ENCODE measurements at places on chromosomes 5 and 9.
A peak's percentile ranks its signal among the peaks of the same experiment; 100 is the strongest.

GRCh38 chr9:101381833-101382342 lies 2.9 kb downstream of the BAAT start:
- no peak for DNase-seq

DNA sequence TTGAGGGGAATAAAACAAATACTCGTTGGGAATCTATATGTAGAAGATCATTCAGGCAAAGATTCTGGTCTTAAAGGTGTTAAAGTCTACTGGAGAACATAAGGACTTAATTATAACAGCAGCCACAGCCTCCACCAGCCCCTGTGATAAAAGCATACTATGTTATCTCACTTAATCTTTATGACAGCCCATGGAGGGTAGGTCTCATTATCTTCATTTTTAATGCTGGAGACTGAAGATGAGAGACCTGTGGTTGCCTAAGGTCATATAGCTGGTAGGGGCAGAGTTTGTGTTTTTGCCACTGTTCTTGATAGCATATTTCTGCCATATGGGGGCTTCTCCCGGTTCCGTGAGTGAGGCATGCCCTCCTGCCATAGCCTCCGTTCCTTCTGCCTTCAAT lies 88.7 kb downstream of the TRIO start:
- DNase-seq: no peak

- DNase-seq: no peak
Measured at GRCh38 chr9:5873439-5873838, 17.2 kb upstream of the MLANA start.

- DNase-seq: no peak
Measured at GRCh38 chr9:115930472-115930871, 223.1 kb upstream of the PAPPA start.

- no peak for DNase-seq
Measured at GRCh38 chr5:60959156-60959555, 14.2 kb downstream of the NDUFAF2 start.

- DNase-seq: no peak
Measured at GRCh38 chr9:131624636-131625507, 79.5 kb downstream of the PRRT1B start.

DNA sequence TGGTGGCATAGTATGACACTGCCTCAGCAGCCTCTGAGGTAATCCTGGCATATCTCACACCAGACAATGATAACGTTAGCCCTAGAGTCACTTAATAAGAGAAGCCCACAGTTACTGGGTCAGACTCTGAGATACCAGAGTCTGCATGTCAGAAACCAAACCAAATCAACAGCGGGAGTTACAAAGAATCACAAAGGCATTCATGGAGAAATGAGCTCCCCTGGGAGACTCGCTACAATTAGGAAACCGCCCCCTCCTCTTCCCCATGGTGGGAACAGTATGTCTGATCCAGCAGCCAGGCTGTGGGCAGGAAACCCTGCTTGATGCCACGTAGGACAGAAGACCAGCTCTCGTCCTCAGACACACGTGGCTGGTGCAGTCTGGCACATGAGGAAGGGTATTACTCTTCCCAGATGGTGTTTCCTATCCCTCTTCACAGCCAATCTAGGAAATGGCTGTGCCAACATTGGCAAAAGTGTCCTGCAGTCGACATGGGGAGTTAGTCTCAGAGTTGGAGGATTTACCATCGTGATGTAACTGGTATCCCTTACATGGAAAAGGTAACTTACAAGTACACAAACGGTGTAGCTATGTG lies 485.4 kb downstream of the ZNF608 start:
- no peak for DNase-seq

DNA sequence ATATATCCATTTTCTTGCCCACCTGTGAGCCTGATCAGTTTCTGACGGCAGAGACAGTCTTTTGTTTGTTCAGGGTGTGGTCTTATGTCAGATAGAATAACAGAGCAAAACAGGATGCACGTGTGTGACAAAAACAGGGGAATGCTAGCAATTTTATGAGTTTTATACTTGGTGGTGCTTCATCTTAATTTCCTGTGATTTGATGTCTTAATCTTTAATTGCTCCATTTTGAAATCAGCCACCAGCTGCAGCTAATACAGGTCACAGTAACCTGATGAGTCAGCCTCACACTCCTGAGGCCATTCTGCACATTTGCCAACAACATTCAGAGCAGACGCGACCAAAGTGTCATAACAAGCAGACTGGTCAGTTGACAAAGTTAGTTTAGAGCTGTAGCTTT lies 42.3 kb upstream of the JMY start:
- DNase-seq: no peak

DNA sequence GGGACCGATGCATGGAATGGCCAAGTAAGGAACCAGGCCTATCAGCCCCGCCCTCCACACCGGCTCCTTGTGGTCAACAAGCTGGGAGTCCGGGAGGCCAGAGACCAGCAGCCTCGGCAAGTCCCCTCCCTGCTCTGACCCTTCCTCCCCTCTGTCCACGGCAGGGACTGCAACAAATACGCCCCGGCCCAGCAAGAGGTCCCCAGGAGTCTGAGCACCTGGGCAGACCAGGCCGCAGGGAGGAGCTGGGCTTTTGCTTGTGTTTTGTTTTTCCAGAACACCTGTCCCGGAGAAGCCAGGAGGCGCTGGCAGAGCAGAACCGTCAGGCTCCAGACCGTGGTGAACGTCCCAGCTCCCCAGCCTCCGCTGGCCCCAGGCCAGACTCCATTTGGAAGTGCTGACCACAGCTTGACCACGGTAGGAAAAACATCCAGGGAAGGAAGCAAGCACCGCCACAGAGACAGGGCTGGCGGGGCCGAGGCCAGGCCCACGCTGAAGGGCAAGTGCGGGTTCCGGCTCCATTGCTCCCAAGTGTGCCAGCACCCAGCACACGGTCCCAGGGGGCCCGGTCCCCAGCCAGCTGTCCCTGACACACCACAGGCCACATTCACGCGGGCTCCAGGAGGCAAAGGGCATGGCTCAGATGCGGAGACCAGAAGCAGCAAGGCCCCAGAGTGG lies 56.7 kb downstream of the VAV2 start:
- DNase-seq: no peak

DNA sequence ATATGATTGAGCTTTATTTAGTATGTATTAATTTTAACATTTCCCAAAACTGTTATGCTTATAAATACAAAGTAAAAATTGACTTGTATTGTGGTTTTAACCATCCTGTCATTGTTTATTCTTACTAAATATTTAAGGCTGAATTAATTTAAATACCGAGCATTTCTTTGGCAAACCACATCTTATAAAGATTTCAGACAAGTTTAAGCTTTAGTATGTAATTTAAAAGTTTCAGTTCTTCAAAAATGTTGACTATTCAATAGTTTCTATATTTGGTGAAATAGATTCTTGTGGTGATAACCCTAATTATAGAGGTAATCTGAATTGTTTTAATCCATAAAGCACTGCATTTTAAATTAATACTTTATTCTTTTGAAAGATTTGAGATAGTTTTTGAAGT lies 65.5 kb downstream of the CCNH start:
- DNase-seq: no peak

- DNase-seq: no peak
Measured at GRCh38 chr5:109479260-109479860, 69.6 kb upstream of the PJA2 start.

GRCh38 chr5:83714810-83715209 lies 5.8 kb downstream of the HAPLN1 start:
- DNase-seq: no peak

- DNase-seq: no peak
Measured at GRCh38 chr5:142935014-142935413, 164.8 kb downstream of the ARHGAP26 start.

DNA sequence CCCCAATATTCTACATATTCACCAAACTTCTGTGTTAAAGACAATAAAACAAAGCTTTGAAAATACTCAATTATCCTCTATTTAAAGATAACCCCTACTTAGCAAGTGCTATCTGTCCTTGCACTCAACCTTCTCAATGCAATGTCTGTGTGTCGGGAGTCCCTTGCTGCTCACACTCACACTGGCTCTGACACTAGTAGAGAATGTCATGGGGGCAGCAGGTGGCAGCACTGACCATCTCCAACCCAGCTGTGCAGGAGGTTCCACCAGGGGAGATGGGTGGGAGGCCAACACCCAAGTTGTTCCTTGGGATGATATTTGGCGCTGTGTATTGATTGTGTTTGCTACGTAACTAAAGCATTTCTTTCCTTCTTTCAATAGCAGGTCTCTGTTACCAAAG lies 59.4 kb upstream of the SIMC1 start:
- DNase-seq: no peak

- DNase-seq: no peak
Measured at GRCh38 chr9:98726735-98727134, 18.0 kb upstream of the GABBR2 start.

- no peak for DNase-seq
Measured at GRCh38 chr5:59348189-59348588, 545.3 kb downstream of the PDE4D start.

GRCh38 chr5:50745221-50745910 lies 78.9 kb downstream of the PARP8 start:
- no peak for DNase-seq

DNA sequence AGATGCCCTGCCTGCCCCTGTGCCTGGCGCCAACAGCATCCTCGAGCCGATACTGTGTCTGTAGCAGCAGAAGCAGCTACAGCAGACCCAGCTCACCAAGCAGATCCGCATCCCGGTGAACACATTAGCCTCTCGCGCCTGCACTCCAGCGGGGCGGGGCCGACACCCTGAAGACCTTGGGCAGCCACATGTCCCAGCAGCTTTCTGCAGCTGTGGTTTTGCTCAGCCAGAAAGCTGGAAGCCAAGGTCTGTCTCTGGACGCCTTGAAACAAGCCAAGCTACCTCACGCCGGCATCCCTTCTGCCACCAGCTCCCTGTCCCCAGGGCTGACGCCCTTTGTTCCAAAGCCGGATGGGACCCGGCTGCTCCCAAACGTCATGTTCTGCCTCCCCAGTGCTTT lies 59.6 kb downstream of the ACTBL2 start:
- DNase-seq: no peak

GRCh38 chr5:53549792-53550191 lies 10.6 kb upstream of the NDUFS4 start:
- no peak for DNase-seq

DNA sequence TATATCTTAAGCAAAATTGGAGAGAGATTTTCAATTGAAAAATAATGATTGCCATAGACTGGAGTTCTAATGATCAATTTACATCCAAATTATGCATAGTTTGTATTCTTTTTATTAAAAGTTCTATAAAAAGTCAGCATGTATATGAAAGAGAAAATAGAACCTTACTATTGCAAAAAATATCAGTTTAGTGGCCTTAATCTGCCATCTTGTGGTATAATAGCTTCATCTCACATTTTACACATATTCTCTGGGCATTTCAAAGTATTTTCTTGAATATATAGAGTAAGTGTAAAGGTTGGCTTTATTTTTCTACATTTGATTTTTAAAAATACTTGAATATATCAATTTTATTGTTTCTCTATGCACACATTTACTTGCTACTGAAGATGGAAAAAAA lies 1858.6 kb upstream of the CDH9 start:
- no peak for DNase-seq

GRCh38 chr5:138354387-138354786 lies 1.9 kb downstream of the KDM3B start:
- no peak for DNase-seq

DNA sequence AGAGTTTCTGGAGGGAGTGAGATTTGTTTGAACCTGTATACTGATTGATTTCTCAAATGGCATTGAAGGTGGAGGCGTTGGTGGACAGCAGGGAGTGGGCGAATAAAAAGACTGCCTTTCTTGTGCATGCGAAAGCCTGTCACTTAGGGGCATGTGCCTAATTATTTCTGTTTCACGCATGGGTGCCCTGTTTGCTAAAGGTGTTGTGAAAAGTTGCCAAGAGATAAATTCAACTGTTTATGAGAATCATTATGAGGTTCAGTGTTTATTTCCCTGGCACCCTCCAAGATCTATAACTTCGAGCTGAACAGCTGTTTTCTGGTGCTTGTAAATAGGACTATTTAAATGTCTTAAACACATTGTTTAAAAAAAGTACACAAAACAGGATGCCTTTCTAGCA lies 67.4 kb upstream of the DMRTA1 start:
- DNase-seq: no peak

DNA sequence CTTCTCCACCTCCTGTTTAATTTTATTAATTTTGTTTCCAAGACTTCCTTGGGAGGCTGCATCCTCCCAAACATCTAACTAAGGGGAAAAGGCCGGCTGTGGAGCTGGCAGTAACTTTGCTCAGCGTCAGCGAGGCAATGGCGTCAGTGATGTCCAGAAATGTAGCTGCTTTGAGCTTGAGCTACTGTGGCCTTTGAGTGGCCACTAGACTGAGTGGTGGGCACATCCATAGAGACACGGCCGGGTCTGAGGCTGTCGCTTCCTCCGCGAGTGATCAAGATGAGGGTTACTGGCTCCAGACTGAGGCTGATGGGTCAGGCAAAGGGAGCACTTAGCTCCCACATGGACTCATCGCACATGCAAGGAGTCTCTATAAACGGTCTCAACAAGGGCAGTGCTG lies 277.0 kb downstream of the HSPA4 start:
- DNase-seq: no peak

DNA sequence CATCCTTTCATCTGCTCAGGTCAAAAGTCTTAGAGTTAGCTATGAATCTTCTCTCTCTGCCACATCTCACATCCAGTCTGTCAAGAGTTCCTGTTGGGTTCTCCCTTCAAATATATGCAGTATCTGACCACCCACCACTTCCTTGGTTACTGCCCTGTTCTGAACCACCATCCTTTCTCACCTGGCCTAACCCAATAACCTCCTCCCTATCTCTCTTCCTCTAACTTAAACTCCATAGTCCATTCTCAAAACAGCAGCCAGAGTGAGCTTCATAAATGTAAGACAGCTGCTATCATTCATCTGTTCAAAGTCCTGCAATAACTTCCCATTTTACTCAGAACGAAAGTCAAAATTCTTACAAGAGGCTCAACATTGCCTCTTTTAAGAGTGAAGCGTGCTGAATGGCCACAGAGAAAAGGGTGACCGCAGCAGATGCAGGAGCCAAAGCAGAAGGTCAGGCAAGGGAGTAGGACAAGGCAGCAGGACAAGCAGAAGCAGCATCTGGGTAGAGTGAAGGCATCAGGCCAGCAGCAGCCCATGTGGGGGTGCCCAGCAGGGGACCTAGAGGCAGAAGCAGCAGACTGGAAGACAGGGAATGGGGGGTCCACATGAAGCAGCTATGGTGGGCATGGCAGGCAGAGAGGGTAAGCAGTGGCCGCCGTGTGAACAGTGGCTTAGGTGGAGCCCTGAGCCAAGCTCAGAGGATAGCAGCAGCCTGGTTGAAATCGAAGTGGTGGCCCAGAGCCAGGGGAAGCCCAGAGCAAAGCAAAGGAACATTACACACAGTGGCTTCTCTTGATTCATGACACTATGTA lies 39.3 kb upstream of the CDC42SE2 start:
- DNase-seq: peak; percentile 53

DNA sequence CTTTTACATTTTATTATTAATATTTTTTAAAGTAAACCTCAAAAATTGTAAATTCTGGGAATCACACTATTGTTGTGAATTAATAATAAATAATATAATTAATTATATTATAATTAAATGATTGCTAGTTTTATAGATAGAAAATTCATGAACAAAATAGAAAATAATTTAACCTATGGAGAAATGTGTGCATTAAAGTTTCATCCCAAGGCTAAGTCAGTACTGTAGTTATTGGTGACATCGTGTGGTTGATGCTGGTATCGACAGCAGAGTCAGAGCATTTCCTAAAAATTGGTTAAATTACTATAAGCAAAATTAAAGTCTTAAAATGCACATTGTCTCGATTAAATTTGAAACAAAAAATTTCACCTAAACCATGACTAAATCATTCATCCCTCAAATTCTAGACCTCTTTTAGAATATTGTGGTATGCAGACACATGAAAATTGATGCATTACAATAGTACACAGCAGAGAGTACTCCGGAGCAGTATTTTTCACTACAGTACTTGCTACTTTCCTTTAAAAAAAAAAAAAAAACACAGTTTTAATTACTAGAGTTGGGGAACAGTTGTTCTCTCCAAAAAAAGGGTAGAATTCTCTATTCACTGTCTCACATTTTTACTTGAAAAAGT lies 73.9 kb downstream of the RORB start:
- no peak for DNase-seq

Data from stimulated activated naive B cell treated with anti-CD40 and anti-IgM and Interleukin-4, amounts not matched to agents 10 μg/mL and 1 μg/mL and 100 μg/mL, for 72 hours (primary cell).